Left renal pelvis (tissue), 4 donors: ENCODE measurements at places on chromosomes 6 and 20. TPM values are rescaled to one million over a fixed set of nuclear protein-coding genes. Genes with fewer than 3 reads are reported as not detected.

Gene TP53TG5
- polyA plus RNA-seq = 1.8 TPM

Gene CLVS2
- polyA plus RNA-seq = 0.60 TPM

Gene APMAP
- 108 TPM for polyA plus RNA-seq

Gene SLC17A9
- polyA plus RNA-seq = 1.3 TPM

Gene CCN5
- polyA plus RNA-seq = 0.10 TPM

DNA sequence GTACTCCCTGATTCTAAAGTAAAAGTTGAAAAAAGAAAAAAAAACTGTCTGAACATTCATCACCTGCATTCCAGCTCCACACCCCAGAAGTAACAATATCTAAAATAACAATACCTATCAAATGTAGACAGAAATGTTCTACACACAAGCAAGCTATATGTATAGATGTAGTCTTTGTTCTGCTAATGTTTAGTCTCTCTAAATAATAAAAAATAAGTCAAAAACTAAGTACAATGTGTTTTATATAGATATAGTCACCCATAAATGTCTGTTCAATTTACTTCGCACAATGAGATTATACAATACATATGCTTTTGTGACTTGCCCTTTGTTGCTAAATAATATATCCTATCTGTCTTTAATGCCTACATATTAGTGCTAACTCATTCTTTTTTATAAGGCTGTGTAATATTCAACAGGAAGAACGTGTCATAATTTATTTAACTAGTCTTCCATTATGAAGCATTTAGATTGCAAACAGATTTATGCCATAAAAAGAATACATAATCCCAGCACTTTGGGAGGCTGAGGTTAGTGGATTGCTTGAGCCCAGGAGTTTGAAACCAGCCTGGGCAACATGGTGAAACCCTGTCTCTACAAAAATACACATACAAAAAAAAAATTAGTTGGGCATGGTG is 216.2 kb upstream of the ZNF217 start:
- DNase-seq = no peak

- DNase-seq = peak; percentile 65
Observed at GRCh38 chr20:51871943-51872342, 69.6 kb upstream of the SALL4 start.

DNA sequence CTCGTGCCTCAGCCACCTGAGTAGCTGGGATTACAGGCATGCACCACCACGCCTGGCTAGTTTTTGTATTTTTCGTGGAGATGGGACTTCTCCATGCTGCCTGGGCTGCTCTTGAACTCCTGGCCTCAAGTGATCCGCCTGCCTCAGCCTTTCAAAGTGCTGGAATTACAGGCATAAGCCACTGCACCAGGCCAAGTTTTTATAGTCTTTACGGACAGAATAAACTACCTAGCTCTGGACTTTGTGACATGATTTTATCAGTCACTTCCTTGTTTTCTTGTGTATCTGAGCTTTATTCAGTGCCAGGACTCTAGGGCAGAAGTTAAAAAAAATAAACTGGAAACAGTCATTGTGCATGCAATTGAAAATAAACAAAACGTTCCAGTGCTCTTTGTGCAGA is 46.7 kb upstream of the RALGAPA2 start:
- DNase-seq = no peak

GRCh38 chr6:48757661-48758060 is 646.7 kb upstream of the PTCHD4 start:
- DNase-seq = no peak

GRCh38 chr6:24330137-24330732 is 27.6 kb downstream of the DCDC2 start:
- no peak for DNase-seq

DNA sequence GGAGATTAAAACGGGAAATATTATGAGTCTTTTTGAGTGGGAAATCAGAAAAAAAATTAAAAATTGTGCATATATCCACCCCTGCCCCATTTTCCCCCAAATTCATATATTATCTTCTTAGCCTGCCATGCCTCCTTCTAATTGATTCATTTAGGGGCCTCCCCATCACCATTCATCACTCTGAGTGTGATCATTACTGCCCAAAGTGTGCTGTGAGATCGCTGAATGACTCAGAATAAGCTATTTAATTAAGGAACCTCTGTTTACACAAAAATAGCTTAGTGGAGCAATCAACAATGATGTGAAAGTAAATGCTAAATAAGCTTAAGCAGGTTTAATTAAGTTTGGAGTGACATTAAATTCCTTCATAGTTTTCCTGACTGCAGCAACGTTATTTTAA is 645.5 kb downstream of the GRIK2 start:
- no peak for DNase-seq

GRCh38 chr6:22024973-22025467 is 271.8 kb downstream of the PRL start:
- DNase-seq = no peak

DNA sequence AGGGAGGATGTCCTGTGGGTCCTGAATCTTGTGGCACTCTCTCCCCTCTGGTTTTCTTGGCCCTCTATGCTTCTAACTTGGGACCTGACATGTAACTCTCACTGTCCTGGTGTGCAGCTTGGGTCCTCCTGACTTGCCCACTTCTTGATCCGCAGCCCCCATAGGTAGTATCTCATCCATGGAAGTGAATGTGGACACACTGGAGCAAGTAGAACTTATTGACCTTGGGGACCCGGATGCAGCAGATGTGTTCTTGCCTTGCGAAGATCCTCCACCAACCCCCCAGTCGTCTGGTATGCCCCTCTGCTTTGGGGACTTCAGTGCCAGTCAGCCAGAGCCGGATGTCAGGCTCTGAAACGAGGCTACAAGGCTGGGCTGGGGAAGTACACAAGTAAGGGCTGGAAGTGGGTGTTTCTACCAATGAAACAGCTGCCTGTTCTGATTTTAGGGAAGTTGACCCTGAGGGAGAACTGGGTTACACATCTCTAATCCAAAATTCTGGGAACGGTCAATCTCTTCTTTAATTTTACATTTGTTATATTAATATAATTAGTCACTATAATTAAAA is 641 bp downstream of the DBNDD2 start:
- DNase-seq = no peak

DNA sequence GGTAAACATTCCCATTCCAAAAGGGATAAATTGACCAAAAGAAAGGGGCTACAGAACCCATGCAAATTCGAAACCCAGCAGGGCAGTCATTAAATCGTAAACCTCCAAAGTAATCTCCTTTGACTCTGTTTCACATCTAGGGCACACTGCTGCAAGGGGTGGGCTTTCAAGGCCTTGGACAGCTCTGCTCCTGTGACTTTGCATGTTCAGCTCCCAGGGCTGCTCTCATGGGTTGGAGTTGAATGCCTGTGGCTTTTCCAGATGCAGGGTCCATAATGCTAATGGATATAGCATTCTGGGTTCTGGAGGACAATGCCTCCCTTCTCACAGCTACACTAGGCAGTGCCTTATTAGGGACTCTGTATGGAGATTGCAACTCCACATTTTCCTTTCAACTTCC is 211.9 kb upstream of the MANEA start:
- DNase-seq = no peak

DNA sequence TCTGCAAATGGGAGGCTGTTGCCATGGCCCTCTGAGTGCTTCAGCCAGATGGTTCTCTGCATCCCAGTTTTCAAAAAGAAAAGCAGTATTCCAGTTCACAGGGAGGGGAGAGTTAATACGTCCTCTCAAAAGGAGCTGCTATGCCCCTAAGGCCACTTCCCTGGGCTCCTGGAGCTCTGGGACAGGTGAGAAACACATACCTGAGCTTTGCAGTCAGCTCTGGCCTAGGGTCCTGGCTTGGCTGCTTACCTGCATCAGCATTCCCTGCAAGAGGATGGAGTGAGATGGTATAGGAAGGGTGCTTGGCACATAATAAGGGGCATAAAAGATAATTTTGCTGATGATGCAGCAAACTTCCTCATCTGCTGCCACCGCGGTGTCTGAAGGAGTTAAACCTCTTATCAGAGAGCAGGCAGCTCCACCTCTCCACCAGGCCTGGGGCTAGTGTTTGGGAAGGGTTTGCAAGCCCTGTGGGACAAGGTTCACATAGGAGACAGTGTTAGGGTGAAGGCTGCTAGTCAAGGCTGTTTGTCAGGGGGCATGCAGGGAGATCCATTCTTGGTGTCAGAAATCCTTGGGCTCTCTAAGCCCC is 62.7 kb downstream of the SLC24A3 start:
- DNase-seq = no peak

- no peak for DNase-seq
Observed at GRCh38 chr6:141165002-141165665, 967.6 kb upstream of the GJE1 start.

- no peak for DNase-seq
Observed at GRCh38 chr6:41877051-41877680, 18.0 kb downstream of the USP49 start.

DNA sequence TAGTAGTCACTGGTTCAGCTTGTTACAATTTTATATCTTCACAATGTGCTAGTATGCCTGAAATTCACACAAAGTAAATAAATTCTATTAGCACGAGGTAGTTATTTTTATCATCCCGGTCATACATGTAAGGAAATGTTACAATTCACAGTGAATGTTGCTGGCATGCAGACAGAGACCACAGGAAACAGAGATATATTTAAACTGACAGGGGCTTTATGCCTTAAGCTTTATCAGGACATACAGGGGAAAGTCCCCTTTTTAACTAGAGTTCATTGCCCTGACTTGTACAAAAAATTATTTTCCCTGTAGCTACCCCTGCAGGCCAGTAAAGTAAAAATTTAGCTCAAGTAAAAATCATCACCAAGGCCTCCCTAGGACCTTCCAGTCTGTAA is 712.0 kb upstream of the NRSN1 start:
- DNase-seq = peak; percentile 71

DNA sequence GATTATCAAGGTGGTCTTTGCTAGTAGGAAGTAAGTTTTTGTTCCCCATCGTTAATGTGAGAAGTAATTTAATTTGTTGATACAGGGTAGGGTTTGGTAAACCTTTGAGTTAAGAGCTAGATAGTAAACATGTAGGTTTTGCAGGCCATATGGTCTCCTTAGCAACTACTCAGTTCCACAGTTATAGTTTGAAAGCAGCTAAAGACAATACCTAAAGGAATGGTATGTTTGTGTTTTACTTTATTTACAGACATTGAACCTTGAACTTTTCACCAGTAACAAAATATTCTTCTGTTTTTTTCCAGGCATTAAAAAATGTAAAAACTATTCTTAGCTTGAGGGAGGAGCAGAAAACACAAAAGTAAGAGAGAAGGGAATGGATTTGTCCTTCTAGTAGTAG is 1.7 kb downstream of the CAP2 start:
- no peak for DNase-seq
